Thoracic aorta (tissue), 2 donors: ENCODE measurements at places on chromosomes 3 and 15. TPM values are rescaled to one million over a fixed set of nuclear protein-coding genes. Genes with fewer than 3 reads are reported as not detected.

PRSS50 gene
- 0.54 TPM for total RNA-seq

NR1I2 gene
- total RNA-seq, result not detected

SKOR1 gene
- total RNA-seq, result 0.78 TPM

RBP2 gene
- total RNA-seq, result not detected

ZMYND10 gene
- total RNA-seq, result not detected

SLITRK3 gene
- total RNA-seq, result 0.14 TPM

ERC2 gene
- not detected for total RNA-seq

MASP1 gene
- 2.6 TPM for total RNA-seq

CAND2 gene
- 25.9 TPM for total RNA-seq

C3orf70 gene
- total RNA-seq, result 22.7 TPM

MORC1 gene
- total RNA-seq, result not detected

ITIH1 gene
- total RNA-seq, result not detected

CHRM5 gene
- not detected for total RNA-seq

SPSB4 gene
- total RNA-seq, result 1.1 TPM

FOXB1 gene
- total RNA-seq, result not detected

ELL3 gene
- total RNA-seq, result 11.2 TPM

NR2E3 gene
- total RNA-seq, result 0.92 TPM

ACP3 gene
- 5.9 TPM for total RNA-seq

NUP210 gene
- 3.7 TPM for total RNA-seq

GRCh38 chr15:94119298-94119811 is 112.0 kb upstream of the MCTP2 start:
- H3K4me3 ChIP-seq, result no peak overlapping the region
- H3K4me1 ChIP-seq, result peaks cover 6% of the 10 kb centered on the region
- no peak for DNase-seq
- no peaks in the 10 kb centered on the region for H3K36me3 ChIP-seq
- no peak overlapping the region for H3K27ac ChIP-seq

DNA sequence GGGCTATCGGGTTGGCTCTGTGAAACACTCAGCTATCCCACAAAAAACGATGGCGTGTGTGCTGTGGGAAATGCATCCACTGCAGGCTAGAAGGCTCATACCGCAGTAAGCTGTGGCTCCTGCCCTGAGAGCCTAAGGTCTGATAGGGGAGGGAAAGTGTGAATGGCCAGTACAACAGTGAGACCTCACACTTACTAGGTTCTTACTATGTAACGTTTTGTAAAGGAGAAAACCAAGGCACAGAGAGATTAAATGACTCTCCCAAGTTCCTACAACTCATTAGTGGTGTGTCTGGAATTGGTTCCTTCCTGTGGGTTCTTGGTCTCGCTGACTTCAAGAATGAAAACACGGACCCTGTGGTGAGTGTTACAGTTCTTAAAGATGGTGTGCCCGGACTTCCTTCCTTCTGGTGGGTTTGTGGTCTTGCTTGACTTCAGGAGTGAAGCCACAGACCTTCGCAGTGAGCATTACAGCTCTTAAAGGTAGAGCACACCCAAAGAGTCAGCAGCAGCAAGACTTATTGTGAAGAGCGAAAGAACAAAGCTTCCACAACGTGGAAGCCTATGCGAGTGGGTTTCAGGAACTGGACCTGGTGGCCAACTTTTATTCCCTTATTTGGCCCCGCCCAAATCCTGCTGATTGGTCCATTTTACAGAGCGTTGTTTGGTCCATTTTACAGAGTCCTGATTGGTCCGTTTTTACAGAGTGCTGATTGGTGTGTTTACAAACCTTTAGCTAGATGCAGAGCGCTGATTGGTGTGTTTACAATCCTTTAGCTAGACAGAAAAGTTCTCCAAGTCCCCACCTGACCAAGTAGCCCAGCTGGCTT is 161.7 kb downstream of the POLR2M start:
- H3K36me3 ChIP-seq, result no peaks in the 10 kb centered on the region
- no peak overlapping the region for H3K4me3 ChIP-seq
- no peaks in the 10 kb centered on the region for H3K4me1 ChIP-seq
- no peak overlapping the region for H3K27ac ChIP-seq
- H3K27me3 ChIP-seq, result no peaks in the 10 kb centered on the region
- no peak for DNase-seq

DNA sequence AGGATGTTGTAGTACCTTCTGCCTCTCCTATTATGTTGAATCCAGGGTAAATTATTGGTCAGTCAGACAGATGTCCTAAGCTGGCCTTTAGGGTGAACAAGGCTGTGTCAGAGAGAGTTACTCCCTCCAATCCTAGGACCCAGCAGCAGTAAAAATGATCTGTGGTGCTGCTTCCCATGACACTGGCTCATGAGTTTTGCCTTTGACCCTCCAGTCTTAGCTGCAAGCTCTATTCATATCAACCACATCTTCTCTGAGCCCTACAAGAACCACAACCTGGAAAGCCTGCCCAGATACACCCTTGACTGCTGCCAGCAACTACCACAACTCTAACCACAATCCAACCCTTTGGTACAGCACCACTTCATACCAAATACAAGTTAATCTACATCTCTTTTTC is 27.2 kb upstream of the PHLDB2 start:
- H3K4me3 ChIP-seq, result no peak overlapping the region
- no peak overlapping the region for H3K27ac ChIP-seq
- DNase-seq, result no peak
- no peaks in the 10 kb centered on the region for H3K4me1 ChIP-seq

- H3K4me3 ChIP-seq, result peak overlapping the region; percentile 96
- DNase-seq, result no peak
- peaks cover 33% of the 10 kb centered on the region for H3K4me1 ChIP-seq
Measured at GRCh38 chr3:57227930-57228751, 612 bp downstream of the APPL1 start.

- H3K27me3 ChIP-seq, result no peaks in the 10 kb centered on the region
- H3K4me1 ChIP-seq, result peaks cover 29% of the 10 kb centered on the region
- H3K36me3 ChIP-seq, result no peaks in the 10 kb centered on the region
- H3K4me3 ChIP-seq, result peak overlapping the region; percentile 73
- H3K27ac ChIP-seq, result peak overlapping the region; percentile 66
Measured at GRCh38 chr15:45185903-45186770, 1.6 kb downstream of the SHF start.

- no peaks in the 10 kb centered on the region for H3K27me3 ChIP-seq
- H3K4me1 ChIP-seq, result no peaks in the 10 kb centered on the region
- H3K4me3 ChIP-seq, result no peak overlapping the region
- no peak overlapping the region for H3K27ac ChIP-seq
- no peak for DNase-seq
Measured at GRCh38 chr15:47670365-47670764, 46.9 kb upstream of the SEMA6D start.

- no peaks in the 10 kb centered on the region for H3K36me3 ChIP-seq
- no peak for DNase-seq
- no peak overlapping the region for H3K4me3 ChIP-seq
Measured at GRCh38 chr15:26298659-26299170, 435.6 kb upstream of the ATP10A start.

GRCh38 chr3:46677411-46677726 is 16.1 kb downstream of the ALS2CL start:
- no peak overlapping the region for H3K4me3 ChIP-seq
- no peaks in the 10 kb centered on the region for H3K27me3 ChIP-seq
- H3K4me1 ChIP-seq, result no peaks in the 10 kb centered on the region

DNA sequence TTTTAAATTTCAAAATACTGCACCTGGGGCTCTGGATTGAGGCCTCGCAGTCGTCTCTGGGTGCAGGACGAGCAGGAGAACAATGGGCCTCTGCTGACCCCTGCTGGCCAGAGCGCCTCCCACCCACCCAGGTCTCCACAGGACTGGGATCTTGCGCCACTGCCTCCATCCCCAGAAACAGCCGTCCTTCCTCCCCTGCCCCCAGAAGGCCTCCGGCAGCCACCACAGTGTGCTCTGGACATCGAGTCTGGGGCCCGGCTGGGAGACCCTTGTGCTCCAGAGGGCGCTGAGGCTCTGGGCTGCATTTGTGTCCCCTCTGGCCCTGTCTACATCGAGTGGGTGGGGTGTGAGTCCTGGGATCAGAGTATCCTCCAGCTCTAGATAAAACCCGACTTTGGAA is 6.7 kb upstream of the ACSBG1 start:
- H3K27ac ChIP-seq, result no peak overlapping the region
- H3K4me1 ChIP-seq, result no peaks in the 10 kb centered on the region
- DNase-seq, result peak; percentile 39
- H3K36me3 ChIP-seq, result no peaks in the 10 kb centered on the region

GRCh38 chr3:16309558-16309957 is 44.5 kb downstream of the OXNAD1 start:
- no peaks in the 10 kb centered on the region for H3K36me3 ChIP-seq
- H3K27me3 ChIP-seq, result no peaks in the 10 kb centered on the region
- no peak for DNase-seq

DNA sequence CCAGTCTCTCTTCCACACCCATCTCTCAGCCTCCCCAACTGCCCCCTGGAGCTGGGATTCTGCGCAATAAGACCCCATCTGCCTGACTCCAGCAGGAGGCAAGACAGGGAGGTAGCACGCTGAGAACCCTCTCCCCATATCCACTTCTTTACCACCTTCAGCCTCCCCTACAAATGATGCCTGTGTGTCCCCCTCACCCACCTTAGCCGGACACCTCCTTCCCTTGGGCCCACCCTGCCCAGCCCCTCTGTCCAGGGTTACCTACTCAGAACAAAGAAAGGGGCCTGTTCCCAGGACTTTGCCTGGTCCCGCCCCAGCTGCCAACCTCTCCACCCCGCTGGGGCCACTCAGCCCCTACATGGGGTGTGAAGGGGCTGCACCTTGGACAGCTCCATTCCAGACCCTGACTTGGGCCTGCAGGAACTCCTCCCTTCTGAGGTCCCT is 40.8 kb upstream of the ATP2B2 start:
- no peak overlapping the region for H3K4me3 ChIP-seq
- H3K36me3 ChIP-seq, result no peaks in the 10 kb centered on the region
- H3K27me3 ChIP-seq, result no peaks in the 10 kb centered on the region
- no peaks in the 10 kb centered on the region for H3K4me1 ChIP-seq

DNA sequence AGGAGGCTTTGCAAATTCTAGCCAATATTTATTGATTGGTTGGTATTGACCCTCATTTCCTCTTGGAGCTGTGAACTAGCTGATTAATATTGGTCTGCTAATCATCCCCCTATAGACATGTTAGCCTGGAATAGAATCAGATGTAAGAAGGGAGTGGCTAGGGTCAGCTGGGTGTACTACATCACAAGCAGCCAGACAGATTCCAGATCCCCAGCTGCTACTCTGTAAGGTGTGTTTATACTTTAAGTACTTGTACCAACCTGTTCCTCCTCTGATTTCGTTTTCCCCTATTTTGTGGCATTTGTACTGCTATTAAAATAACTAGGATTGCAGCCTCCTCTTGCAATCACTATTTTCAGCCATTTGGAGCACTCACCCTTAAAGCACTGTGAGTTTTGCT is 49.9 kb downstream of the PARP15 start:
- no peak overlapping the region for H3K27ac ChIP-seq
- H3K4me3 ChIP-seq, result no peak overlapping the region
- no peak for DNase-seq
- no peaks in the 10 kb centered on the region for H3K27me3 ChIP-seq

DNA sequence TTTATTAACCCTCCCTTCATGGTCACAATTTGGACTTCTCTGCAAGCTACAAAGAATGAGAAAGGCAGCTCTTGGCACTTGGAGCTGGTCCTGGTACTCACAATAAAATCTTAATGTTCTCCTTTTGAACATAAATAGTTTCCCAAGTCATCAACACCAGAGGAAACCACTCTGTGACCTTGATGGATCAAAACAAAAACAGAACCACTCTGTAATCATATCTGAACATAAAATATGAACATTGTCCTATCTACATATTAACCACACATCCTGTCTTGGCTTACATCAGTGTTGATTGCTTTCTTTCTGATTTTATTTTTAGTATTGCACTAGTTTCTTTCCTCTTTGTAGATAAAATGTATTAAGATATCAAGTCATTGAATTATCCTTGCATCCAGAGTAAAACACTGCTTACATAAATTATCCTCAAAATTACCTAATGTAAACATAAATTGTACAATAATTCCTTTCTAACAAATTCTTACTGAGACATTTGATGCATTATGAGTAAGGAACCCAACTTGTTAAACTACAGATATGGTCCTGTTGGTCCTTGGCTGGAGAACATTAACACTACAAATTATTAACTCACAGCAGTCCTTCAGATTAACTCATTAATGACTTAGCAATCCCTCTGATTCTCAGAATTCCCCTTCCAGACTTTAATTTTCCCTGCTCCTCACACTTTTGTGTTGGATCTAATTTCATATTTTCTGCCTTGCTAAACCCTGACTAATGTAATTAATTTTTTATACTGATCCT is 860.5 kb downstream of the DIPK2A start:
- no peaks in the 10 kb centered on the region for H3K27me3 ChIP-seq
- H3K4me1 ChIP-seq, result no peaks in the 10 kb centered on the region
- DNase-seq, result no peak
- no peaks in the 10 kb centered on the region for H3K36me3 ChIP-seq
- no peak overlapping the region for H3K27ac ChIP-seq

- DNase-seq, result no peak
- H3K4me3 ChIP-seq, result no peak overlapping the region
- no peak overlapping the region for H3K27ac ChIP-seq
- no peaks in the 10 kb centered on the region for H3K36me3 ChIP-seq
- no peaks in the 10 kb centered on the region for H3K27me3 ChIP-seq
Measured at GRCh38 chr3:28612232-28612631, 263.6 kb upstream of the AZI2 start.

DNA sequence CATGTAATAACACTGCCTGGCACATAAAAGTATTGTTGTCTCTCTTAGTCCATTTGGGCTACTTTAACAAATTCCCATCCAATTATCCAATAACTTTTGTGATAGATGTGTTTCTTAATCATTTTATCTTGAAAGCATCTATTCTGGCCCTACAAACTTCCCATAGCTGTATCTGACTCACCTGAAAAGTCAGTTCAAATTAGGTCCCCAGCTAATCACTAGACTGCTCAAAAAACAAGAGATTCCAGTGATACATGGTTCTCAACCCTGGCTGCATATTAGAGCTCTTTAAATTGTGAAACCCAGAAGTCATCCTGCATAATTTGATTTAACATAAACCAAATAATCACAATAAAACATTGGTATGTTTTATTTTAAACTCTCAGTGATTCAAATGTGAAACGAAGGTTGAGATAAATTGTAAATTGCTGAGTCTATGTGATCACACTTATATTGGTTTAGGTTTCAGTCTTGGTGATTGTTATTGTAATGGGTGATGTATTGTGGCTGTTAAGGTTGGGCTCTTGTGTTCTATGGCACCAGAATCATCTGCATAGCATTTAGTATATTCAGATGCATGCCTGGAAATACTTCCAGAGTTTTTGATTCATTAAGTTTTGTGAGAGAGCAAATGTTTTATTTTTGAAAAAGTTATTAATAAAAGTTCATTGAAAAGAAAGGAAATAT is 268.9 kb upstream of the KCNMB2 start:
- no peaks in the 10 kb centered on the region for H3K4me1 ChIP-seq
- DNase-seq, result no peak
- H3K27me3 ChIP-seq, result no peaks in the 10 kb centered on the region
- no peak overlapping the region for H3K27ac ChIP-seq
- H3K36me3 ChIP-seq, result no peaks in the 10 kb centered on the region

- H3K4me3 ChIP-seq, result peak within 1 kb of the TSS; percentile 60
- no peak for DNase-seq
- H3K27me3 ChIP-seq, result no peaks in the 10 kb centered on the region
- peaks cover 8% of the 10 kb centered on the region for H3K4me1 ChIP-seq
Measured at GRCh38 chr15:89496155-89497098, at the start of gene RHCG. RHCG (minus strand) TSS chr15:89496583; CDS start chr15:89496544, 39 bp downstream.
